GM04504 (cell line): ENCODE measurements at places on chromosomes 13 and 19.

- DNase-seq, result no peak
These were observed 396 bp downstream of the RTN2 start for GRCh38 chr19:45496349-45496953.

DNA sequence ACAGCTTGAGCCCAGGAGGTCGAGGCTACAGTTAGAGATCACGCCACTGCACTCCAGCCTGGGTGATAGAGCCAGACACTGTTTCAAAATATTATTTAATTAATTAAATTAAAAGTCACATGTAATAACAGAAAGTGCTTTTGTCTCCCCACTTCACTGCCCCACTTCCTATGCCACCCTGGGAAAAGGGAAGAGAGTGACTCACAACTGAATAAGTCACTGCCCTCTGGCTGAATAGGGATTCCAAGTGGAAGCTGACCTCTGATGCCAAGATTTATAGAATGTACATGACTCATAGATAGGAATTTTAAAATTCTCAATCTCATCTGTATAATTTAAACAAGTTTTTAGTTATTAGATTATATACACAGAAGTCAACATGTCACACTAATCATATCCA, 22.2 kb upstream of the ERVV-1 start:
- peak; percentile 28 for DNase-seq

DNA sequence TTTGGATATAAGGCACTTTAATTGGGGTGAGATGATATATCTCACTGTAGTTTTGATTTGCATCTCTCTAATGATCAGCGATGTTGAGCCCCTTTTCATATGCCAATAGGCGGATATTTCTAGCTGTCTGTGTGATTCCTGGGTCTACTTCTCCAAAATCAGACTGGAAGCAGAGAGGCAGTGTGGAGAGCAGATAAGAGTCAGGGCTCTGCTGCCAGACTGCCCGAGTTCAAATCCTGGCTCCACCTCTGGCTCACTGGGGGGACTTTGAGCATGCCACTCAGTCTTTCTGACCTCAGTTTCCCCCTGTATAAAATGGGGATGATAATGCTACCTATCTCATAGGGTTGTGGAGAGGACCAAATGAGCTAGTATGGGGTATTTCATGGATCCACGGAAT, 24.0 kb upstream of the ACP7 start:
- no peak for DNase-seq

DNA sequence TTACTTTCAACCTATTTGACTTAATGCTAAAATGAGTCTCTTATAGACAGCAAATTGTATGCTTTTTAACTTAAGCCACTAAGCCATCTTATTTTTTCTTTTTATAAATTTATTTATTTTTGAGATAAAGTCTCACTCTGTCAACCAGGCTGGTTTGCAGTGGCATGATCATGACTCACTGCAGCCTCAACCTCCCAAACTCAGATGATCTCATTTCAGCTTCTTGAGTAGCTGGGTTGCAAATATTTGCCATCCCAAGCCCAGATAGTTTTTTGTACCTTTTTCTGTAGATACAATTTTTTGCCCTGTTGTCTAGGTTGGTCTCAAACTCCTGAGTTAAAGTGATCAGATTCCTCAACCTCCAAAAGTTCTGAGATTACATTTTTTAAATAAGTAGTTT, 27.1 kb downstream of the ZNF714 start:
- no peak for DNase-seq

DNA sequence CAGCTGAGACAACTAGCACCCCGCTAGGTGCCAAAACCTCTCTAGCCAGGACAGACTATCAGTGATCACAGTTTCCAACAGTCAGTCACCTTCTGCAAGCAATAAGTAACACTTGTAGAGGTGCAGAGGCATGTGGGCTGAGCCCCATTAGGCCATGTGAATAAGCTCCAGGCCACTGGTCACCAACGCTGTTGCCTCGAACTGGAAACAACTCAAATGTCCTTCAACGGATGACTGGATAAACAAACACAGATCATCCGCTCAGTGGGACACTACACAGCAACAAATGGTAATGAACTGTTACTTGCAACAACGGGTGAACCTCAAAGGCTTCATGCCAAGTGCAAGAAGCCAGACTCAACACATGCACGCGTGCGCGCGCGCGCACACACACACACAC, 27.5 kb upstream of the TMEM160 start:
- DNase-seq, result no peak

GRCh38 chr19:54168174-54168917, 4.6 kb downstream of the TMC4 start:
- no peak for DNase-seq

- DNase-seq, result no peak
These were observed 80.2 kb upstream of the SERP2 start for GRCh38 chr13:44293374-44293773.

DNA sequence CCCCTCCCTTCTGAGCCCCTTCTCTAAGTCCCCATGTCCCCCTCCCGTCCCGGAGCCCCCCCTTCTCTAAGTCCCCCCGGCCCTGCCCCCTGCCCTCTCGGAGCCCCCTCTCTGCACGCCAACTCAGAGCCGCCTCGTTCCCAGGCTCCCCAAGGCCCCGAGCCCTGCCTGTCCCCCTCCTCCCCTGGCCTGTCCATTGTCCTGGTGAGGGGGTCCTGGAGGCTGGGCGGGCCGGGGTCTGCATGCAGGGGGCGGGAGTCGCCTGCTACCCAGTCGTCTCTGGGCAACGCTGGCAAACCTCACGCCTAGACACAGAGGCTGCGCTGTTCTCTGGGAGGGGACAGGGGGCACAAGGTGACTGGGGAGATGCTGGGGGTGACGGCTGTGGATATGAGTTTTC, 39.2 kb upstream of the SEMA6B start:
- DNase-seq, result no peak
